Fibroblast of mammary gland (primary cell): ENCODE measurements at places on chromosomes 16 and 17.

DNA sequence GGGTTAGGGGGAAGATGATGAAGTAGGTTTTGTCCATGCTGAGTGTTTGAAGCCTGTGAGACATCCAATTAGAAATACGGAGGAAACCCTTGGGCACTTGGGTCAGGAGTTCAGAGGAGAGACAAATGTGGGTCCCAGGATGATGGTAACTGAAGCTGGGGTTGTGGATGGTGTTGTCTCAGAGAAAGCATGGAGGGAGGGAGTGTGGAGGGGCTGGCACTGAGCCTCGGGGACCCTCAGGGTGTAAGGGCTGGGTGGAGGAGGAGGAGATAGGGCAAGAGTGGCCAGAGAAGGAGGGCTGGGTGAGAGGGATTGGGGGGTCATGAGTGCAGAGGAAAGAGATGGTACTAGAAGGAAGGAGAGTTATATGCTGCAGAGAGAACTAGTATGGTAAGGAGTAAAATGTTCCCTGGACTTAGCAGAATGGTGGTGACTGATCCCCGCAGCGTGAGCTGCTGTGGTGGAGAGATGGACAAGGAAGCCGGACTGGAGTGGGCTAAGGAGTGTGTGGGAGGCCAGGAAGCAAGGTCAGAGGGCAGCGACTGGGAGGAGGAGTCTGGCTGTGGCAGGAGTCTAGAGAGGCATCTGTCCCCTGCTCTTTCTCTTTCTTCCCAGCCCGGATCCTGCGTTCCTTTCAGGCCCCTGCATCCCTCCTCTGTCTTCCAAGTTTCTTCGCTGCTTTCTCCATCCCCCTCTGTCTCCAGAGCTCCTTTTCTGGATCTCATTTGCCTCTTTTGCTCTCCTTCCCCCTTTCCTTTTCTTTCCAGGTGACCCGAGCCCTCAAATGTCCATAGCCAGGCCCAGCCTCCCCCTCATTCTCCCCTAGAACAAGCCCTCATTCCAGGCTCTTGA lies 3.9 kb upstream of the COL1A1 start:
- DNase-seq = peak; percentile 73

- no peak for DNase-seq
These were observed 5.8 kb upstream of the CCDC182 start for GRCh38 chr17:57750895-57751294.

- DNase-seq = no peak
These were observed 57.3 kb downstream of the TMEM186 start for GRCh38 chr16:8739989-8740704.

DNA sequence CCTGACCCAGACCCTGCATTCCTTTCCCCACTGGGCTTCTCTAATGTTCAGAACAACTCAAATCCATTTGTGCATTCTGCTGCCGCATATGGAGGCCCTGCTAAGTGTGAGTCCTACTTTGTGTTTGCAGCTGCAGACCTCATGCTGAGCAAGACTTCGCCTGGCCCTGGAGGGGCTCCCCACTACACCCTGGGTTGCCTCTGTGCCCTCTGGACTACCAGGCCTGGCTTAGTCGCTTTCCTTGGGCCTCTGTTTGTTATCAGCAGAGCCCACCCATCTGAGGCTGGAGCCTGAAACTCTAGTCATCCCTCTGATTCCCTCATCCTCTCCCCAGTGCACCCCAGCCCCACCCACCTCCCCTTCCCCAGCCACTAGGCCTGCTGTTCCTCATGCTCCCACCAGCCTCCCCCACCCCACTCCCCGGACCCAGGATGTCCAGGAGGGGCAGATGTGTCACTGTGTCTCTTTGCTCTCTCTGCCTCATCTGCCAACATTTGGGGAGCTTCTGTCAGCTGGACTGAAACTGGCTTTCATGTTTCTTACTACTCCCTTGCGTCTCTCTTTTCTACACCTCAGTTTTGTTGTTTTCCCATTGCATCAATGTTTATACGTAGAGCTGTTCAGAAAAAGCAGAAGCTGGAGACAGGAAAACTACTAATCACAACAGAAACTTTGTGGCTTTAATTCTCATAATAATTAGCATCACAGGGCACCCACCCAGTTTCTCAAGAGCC lies 17.9 kb upstream of the CD300E start:
- DNase-seq = no peak

DNA sequence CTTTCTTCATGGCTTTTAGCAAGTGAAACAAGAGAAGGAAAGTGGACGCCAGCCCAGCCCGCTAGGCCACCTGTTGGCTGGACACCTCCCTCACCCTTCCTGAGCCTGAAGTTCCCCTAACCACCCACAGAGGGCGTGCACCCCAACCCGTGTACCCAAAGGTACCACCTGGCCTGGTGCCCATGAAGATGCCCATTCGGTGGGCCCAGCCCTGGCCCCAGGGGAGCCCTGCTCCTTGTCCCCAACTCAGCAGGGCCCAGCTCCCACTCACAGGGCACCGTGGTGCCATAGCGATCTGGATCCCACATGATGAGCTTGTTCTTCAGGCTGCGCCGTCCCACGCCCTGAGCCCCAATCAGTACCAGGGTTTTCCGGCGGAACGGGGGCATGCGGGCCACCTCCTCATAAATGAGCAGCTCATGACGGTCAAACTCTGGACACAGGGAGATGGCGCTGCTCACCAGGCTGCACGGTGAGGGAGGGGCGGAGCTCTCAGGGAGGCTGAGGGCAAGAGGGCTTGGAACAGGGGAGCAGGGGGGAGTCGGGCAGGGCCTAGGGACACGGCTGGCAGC lies 26.8 kb downstream of the MPP2 start:
- no peak for DNase-seq

GRCh38 chr16:48434653-48435317 lies 49.6 kb upstream of the SIAH1 start:
- peak; percentile 79 for DNase-seq

DNA sequence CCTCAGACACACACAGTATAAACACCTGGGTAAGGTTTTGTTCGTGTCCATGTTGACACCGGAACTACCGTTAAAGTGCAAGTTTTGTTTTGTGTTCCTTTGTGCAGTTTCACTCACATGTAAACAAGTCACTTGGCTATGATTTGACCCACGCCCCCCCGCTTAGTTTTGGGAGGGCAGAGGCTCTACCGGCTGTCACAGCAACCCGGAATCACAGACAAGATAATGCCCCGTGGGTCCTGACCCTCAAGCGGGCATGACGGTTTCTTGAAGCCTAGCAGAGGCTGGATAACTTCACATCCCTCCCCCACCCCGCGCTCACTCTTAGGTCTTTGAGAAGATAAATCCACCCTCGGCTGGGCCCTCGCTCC lies 1.7 kb downstream of the RASD1 start:
- no peak for DNase-seq

DNA sequence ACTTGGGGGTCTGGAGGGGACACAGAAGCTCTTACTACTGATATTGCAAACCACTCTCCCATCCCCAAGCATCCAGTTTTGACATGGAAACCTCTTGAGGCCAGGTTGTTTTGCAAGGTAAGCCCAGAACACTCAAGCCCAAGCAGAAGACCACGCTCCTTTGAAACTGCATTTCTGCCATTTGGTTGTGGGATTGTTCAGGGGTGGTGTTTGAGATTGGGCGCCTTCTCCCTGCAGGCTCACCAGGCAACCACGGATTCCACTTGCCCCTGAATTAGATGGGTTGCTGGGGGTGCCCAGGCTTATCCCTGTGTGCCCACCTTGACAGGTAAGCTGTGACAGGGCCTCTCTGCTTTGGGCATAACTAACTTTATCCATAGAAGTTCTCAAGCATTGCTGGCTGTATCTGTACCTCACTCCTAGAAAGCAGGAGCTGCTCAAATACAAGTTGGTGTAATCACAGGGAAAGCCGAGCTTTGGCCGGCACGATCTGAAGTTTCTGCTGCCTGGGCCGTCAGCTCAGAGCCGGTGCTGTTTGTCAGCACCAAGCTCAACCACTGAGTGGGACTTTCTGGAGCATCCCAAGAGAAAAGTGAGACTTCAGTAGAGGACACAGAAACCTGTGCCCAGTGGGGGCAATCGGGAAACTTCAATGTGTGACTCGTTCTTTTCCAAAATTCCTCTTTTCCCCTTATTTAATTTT lies 93.6 kb downstream of the CYLD start:
- DNase-seq = no peak

- no peak for DNase-seq
These were observed 24.8 kb downstream of the TMEM114 start for GRCh38 chr16:8565498-8565897.

GRCh38 chr17:57350266-57350665 lies 93.9 kb downstream of the MSI2 start:
- DNase-seq = no peak

- no peak for DNase-seq
These were observed 233.9 kb downstream of the ZNF423 start for GRCh38 chr16:49622084-49622390.
